ENCODE measurements at places on chromosomes 5 and 9. TPM values are rescaled to one million over a fixed set of nuclear protein-coding genes. Genes with fewer than 3 reads are reported as not detected.

- DNase-seq = no peak
Observed at GRCh38 chr9:105053209-105053652, 125.3 kb upstream of the ABCA1 start.

DNA sequence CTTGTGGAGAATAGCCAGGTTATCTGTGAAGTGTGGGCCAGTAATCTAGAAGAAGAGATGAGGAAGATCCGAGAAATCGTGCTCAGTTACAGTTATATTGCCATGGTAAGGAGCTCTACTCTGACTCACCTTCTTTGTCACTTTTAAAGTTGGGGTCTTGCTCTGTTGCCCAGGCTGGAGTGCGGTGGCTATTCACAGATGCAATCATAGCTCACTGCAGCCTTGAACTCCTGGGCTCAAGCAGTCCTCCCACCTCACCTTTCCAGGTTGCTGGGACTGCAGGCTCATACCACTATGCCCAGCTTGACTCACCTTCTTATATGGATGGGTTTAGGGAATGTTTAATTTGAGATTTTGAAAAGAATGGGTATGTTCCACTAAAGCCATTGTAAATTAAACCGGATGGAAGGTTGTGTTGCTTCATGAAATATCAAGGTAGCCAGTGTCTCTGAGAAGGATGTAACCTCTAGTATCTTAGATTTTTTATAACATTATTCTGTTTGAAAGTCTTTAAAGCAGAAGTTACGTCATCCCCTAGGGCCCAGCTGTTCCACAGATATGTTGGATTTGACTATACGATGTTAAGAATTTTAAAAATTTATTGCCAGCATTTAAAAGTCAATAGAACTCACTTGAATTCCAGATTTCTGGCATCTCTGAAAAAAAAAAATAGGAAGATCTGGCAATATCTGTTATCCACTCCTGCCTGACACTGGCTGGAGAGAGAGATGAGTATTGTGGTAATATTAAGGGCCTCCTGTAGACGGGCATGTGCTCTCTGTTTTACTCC, 5.1 kb downstream of the CNOT8 start:
- DNase-seq = no peak

GRCh38 chr9:5813824-5814223, 19.1 kb downstream of the ERMP1 start:
- DNase-seq = no peak

DNA sequence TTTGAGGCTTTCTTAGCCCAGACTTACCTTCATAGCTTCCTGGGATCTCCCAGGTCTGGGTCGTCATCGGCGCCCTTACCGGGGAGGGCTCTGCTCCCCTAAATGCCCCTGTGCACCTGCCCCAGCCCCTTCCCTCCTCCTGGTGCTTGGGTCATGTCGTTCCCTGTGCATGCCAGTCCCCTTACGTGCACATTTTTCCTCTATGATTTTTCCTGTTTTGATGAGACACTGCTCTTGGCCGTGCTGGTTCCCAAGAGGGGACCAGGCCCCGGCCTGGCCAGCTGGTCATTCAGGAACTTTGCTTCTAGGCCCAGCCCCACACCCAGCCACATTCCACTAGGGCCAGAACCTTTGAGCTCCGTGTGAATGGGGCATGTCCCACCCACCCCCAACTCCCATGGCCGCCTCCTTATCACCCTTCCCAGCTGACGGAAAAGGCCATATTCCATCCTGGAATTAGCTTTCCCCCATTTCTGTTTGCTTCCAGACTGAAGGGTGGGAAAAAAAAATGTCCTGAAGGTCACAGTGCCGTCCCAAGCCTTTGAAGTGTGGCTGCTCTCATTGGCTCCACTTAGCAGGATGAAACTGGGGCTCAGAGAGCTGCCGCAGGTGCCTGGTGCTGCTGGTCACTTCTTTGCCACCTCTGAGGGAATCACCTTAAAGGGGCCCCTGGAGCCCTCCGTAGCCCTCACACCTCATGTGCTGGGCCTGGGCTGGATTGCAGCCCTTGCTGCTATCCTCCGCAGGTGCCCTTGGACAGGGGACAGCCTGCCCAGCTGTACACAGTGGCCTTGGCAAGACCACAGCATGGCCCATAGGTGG, 25.1 kb downstream of the ERGIC1 start:
- no peak for DNase-seq

DNA sequence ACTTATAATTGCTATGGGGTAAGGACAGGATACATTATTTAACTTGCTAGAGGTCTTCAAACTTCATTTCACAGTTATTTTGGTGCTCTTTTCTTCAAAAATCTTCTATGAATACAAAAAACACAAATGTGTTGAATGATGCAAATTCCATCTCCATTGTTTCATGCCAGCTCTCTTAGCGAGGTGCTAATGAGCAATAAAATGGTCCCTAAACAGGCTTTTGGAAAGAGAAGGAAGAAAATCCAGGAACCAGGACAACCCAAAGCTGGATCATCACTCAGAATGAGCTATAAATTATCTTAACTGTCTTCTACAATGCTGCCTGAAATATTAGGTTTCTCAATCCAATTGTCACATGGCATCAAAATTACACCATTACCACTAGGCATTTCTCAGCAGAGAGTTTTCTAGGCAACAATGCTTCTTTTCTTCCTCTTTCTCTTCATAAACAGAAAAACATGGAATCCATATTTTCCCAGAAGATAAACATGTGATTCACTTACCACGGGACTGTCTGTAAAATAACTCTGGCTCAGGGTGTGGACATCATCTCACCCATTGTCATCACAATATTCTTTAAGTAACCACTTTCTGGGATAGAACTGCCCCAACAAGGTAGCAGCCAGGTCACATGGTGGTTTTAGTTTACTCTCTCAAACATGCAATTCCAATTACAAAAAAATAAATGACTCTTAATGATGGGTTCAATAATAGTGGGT, 249.4 kb downstream of the NPR3 start:
- no peak for DNase-seq

GRCh38 chr5:81269751-81270393, 31.5 kb upstream of the ZCCHC9 start:
- DNase-seq = no peak

DNA sequence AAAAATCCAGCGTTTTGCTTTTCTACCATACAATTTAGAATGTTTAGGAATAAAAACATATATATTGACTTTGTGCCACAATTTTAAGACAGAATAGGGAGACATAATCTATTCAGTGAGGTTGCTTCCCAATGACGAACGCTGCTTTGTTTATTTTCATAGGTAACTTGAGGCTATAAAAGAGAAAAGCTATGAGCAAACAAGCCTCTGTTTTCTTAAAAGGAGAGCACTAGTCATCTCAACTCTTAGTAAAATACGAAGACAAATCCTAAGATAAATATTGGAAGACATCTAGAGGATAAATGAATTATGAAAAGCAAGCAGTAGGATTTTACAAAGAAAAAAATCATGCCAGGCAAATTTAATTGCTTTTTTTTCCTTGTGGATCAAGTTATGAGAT, 363.6 kb downstream of the ANXA1 start:
- no peak for DNase-seq

DNA sequence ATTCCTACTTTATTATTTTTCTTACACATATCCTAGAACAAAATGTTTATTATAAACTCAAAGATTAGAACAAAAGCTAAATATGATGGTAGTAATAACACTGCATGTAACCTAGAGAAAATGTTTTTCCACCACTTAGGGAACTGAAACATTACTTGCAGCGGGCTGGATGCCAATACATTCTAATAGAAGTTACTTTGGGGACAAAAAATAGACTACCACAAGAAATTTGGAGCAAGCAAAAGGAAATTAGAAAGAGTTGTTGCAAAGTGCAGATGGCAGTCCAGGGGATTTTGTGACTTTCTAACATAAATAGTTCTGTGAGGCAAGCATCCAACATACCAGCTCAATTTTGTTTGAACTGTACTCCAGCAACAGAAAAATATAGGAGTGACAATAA, 255.3 kb upstream of the GRIN3A start:
- no peak for DNase-seq

DNA sequence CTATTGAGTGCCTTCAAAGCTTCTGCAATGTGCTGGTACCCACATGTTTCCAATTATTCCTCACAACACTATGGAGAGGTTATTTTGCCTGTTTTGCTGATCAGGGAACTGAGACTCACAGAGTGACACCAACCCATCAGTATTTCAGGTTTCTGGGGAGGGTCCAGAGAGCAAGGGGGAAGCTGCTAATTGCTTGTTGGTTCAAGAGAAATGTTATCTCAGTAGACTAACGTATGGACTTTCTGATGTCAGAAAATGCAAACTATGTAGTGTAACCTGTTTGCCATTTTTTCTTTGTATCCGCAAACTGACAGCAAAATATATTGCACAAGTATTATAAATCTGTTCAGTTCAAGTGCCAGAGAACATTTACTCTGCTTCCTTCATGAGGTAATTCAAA, 108.3 kb upstream of the MSX2 start:
- DNase-seq = no peak

DNA sequence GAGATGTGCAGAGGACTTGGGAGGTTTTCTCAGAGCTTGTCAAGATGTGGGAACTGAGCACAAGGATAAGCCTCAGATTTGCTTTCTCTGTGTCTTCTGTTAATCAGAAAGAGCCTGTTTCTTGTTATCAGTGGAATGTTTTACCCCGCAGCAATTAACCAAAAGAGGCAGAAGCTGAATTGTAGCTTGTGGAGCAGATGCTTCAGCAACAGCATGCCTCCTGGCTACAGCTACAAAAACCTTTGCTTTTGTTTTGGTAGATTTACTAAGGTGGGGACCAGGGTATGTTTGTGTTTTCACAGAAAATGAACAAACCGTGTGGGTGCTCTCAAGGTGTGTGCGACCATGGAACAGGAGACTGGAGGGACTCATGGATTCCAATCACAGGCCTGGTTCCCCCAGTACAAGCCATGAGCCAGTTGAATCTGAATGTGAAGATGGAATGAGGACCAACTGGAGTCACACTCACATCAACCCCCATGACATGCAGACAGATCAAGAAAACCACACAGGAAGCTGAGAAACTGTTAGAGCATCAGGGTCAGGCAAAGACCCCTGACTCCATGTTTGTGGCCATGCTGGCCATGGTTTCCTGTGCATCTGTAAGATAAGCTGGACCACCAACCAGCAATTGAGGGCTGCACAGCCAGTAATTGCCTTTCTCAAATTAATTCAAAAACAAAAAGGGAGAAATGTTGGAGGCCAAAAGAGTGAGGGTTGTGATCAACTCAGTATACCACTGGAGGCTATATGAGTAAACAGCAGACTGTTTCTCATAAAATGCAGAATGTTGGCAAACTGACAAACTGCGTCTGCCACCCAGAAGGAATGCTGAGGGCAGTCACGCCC, 6.9 kb downstream of the UGT3A2 start:
- DNase-seq = peak; percentile 25

- peak; percentile 36 for DNase-seq
Observed at GRCh38 chr5:148482697-148483462, 99.1 kb downstream of the FBXO38 start.

DNA sequence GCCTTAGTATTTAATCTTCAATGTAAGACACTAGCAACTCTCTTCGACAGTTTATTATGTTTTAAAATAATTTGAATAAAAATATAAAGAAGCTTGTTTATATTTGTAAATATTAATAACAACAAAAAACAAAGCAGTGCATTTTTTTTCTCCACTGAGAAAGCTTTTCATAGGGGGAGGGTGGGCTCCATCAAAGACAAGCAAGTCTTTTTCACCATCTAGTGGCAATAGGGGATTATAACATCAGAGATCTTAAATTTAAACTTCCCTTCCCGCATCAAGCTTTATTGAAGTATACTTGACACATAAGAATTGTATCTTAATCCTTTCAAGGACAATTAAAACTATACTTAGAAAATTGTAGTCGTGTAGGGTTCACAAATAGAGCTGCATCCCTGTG, 9.3 kb upstream of the OR13F1 start:
- no peak for DNase-seq

DNA sequence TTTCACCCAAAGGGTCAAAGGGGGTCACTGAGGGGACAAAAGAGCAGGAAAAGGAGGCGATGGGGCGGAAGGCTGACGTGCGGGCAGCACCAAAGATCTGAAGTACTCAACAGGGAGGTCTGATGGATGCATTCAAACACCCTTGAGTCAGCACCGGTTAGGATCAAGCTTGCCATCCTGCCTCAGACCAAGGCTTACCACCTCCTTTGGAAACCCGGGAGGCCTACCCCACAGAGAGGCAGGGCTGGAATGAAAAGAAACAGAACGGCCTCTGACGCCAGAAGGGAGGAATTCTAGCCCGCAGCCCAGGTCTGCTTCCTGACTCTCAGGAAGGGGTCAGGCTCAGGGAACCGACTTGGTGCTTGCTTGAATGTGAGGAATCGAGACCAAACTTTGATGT, 125.6 kb downstream of the PAPPA start:
- no peak for DNase-seq

DNA sequence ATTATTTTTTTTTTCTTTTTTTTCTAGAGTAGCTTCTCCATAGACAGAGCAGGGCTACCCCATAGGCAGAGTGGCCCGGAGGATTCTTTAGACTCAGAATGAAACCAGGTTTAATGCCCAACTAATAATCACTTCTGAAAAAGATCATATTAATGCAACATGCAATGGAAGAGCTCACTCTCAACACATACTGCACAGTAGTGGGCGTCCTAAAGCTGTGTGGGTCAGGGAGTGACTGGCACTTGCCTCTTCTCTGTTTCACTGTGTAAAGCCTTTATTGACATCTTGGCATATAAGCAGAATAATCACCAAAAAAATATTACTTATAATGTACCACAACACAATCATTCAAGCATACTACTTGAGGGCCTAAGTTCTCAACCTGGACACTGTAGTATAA, 11.1 kb downstream of the PWWP2A start:
- no peak for DNase-seq

DNA sequence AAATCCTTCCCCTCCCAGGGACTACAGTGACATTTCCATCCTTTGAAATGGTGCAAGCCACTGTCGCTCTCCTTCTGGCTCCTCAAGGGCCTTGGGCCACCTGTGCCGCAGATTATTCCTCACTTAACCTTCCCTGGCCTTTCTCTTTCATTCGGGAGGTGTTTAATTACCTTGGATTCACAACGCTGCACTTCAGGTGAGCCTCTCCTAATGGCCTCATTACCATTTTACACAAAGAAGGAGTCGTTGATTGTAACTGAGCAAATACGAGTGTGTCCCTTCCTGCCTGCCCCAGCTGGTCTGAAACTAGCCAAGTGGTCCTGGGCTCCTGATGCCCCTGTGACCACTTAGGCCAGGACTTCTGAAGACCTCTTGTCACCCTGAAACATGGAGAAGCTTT, 205.0 kb downstream of the CRB2 start:
- no peak for DNase-seq

The LRSAM1 gene
- 24.1 TPM for polyA plus RNA-seq

The CARTPT gene
- polyA plus RNA-seq = 2.9 TPM

The TRAF1 gene
- polyA plus RNA-seq = 21.7 TPM

The EIF4E1B gene
- polyA plus RNA-seq = 0.05 TPM

The SLC34A1 gene
- 0.02 TPM for polyA plus RNA-seq

The SEMA5A gene
- 1.2 TPM for polyA plus RNA-seq

The SV2C gene
- 0.27 TPM for polyA plus RNA-seq

The ANKRD33B gene
- polyA plus RNA-seq = 4.5 TPM

The ZNF462 gene
- 2.0 TPM for polyA plus RNA-seq

The DEPDC1B gene
- 4.9 TPM for polyA plus RNA-seq

The SPATA31A3 gene
- not detected for polyA plus RNA-seq
